Hypothalamus (tissue), 51 donors: ENCODE measurements at places on chromosomes 2 and 18.

GRCh38 chr2:241291977-241292376 is 23.5 kb downstream of the HDLBP start:
- no peak for DNase-seq

DNA sequence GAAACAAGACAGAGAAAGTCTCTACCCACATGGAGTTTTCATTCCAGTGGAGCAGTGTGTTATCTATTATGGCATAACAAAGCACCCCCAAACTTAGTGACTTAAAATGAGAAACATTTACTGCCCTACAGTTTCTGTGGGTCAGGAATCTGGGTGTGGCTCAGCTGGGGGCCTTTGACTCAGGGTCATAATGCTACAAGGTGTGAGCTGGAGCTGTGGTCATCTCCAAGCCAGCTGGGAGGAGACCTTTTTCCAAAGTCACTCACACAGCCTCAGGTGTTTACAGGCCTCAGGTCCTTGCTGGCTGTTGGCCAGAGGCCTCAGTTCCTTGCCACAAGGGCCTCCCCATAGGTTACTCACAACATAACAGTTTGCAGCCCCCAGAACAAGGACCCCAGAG is 169.2 kb downstream of the ETAA1 start:
- DNase-seq: no peak

DNA sequence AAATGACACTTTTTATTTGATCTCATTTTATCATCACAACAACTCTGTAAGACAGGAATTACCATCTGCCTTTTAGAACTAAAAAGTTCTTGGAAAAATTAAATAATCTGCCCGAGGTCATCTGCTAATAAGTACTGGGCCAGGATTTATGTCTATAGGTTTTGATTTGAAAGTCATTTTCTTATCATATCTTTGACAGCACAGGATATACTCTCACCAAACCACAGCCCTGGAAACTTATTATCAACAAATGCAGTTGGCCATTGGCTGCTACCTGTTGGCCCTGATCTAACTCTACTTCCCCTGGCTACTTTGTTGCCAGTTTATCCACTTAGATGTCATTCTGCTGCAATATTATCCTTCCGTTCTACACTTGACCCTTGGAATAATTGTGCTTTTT is 354.6 kb downstream of the RAD51AP2 start:
- no peak for DNase-seq

GRCh38 chr2:190835303-190835930 is 45.2 kb upstream of the GLS start:
- DNase-seq: no peak

GRCh38 chr18:59639821-59640220 is 57.4 kb downstream of the CCBE1 start:
- DNase-seq: no peak
